ENCODE measurements at places on chromosomes 4 and X.

- DNase-seq: no peak
These were observed 957 bp downstream of the PPP2R2C start for GRCh38 chr4:6471307-6472007.

DNA sequence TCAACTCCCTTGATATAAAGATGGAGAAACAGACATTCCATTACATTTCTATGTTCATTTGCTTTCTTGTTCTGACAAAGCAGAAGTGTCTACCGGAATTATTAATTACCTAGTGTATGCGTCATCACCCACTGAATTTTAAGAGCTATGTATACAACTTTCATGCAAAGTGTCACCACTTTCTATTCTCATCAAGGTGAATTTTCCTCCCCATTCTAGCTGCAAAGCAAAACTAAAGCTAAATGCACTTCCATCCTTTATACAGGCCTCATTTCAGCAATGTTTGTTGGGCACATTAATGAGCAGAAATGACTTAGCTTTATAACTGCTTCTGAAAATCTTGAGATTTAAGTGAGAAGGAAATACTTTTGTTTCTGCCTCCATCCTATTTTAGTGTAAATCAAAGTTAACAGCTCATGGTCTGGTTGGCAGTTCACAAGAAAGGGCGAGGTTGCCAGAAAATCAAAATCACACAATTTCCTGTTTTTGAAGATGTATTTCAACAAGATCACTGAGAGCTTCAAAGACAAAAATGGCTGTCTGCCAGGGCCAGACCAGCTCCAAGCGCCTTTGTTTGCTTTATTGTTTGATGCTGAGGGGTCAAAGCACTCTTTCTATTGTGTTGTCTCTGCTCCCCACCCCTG lies 7.2 kb upstream of the FAM9C start:
- no peak for DNase-seq

- DNase-seq: no peak
These were observed 109.4 kb downstream of the STK32B start for GRCh38 chr4:5160668-5161067.

DNA sequence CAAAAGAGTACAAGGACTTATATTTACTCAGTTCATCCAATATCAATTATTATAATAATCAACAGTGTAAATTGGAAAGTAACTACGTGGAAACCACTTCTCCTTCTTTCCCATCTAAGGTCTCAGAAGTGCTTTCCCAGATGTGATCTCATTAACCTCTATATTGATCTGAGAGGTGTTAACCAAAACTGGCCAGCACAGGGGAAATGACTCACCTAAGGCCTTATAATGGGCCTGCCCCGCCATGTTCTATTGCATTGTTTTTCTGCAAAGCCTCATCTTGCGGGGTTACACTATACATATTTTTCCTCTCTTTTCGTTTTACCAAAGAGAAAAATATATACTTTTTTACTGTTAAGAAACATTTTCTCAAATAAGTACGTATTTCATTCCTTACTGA lies 20.5 kb downstream of the RAB40A start:
- DNase-seq: no peak

DNA sequence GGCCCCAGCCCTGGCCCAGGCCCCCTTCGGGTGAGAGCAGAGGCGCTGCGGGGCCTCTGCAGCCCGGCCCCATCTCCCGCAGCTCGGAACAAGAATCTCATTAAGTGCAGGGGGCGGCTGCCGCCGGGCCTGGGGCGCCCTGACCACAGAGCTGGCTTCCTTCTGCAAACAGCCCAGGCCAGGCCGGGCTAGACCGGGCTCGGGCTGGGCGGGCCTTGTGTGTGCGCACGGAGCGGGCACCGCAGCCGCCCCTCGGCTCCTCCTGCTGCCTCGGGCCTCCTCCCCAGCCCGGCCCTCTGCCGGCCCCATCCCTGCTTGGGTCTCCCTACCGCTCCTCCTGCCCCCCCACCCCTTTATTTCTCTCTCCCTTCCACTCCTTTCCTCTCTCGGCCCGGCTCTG lies 83.3 kb downstream of the EFNB1 start:
- no peak for DNase-seq

- peak; percentile 61 for DNase-seq
These were observed 449.8 kb downstream of the C4orf33 start for GRCh38 chr4:129545599-129546278.

GRCh38 chrX:115650449-115650848 lies 89.5 kb downstream of the PLS3 start:
- no peak for DNase-seq

DNA sequence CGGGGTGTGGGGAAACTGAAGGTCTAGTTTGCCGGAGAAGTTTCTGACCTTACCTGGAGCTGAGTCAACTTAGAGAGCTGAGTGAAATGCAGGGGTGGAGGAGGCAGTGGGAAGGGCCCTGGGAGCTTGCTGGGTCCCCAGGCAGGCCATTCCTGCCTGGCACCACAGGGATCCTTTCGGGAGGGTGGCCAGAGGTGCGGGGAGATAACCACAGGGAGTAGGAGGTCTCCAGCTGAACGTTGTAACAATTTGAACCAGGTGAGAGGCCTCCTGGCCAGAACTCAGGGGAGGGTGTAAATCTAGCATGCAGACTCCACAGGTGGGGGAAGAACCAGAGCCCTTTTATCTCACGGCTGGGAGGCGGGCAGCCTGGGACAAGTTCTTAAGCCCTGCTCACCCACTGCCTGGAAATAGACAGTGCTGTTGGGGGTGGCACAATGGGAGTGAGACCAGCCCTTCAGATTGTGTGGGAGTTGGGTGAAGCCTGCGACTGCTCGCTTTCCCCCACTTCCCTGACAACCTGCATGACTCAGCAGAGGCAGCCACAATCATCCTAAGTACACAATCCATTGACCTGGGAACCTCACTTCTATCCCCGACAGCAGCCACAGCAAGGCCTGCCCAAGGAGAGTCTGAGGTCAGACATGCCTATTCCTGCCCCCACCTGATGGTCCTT lies 247.4 kb downstream of the ADGRA3 start:
- no peak for DNase-seq

GRCh38 chr4:174616661-174617060 lies 94.4 kb upstream of the HPGD start:
- no peak for DNase-seq

DNA sequence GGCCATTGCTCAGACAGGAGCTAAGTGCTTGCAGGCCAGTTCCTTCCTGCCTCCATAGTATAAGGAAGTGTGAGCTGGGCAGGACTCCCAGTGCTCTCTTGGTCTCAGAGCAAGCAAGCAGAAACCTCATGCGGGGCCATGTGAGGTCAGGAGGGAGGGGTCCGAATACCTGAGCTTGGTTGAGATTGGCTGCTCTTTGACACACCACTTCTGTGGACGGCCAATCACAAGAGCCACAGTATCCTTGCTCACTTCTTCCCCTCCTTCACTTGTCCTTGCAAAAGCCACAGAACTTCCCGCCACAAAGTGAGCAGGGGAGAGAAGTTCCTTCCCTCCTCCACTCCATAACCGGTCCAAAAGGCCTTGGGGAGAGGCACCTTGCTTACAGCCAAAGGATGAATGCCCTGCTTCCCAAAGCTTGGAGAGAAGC lies 56.7 kb downstream of the PRPS1 start:
- peak; percentile 75 for DNase-seq

- no peak for DNase-seq
These were observed 118.8 kb downstream of the GABRA2 start for GRCh38 chr4:46270986-46271596.

DNA sequence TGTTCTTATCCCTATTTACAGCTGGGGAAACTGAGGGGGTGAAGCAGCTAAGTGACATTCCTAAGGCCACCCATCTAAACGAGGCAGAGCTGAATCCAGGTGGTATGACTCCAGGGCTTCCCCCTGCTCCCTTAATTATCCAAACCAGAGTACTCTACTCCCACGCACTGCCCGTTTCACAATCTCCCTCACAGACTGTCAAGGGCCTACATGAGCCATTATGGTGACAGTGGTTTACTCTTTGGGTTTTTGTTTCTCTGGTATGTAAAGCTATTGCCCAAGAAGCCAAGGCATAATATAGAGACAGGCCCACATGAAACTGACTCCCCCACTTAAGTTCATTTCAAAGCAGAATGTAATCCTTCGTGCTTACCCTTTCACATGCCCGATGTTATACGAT lies 95.1 kb downstream of the NHS start:
- no peak for DNase-seq
